ENCODE measurements at places on chromosomes 12 and 14.

DNA sequence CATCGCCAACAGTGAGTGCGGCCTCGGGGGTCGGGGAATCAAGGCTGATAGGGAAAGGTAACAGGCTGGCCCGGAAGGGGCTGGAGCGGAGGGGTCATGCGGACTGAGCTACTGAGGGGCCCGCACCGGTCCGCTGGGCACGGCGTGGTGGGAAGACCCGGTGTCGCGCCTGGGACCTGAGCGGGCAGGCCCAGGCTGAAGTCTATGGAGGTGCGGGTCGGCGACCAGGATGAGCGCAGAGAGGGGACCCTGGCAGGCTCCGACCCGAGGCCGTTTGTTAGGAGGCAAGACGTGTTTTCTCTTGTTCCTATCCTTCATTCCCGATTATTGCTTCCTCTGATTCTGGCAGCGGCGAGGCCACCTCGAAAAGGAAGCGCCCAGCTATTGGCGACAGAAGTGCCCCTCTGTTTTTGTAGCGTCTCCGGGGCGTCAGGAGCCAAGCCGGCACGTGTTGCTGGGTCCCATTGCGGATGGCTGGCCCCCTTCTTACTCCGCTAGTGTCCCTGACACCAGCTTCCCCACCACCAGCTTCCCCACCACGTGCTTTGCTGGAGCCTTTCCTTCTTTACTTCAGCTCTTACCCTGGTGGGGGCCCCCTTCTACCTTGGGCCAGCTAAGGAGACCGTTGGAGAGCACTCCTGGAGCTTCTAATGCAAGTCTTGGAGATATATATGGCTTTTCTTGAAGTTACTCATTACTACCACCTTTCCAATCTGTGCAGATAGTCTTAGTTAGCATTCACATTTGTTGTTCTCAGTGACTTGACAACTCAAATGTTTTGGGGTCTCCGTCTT lies 653 bp downstream of the PA2G4 start:
- peak; percentile 31 for DNase-seq

DNA sequence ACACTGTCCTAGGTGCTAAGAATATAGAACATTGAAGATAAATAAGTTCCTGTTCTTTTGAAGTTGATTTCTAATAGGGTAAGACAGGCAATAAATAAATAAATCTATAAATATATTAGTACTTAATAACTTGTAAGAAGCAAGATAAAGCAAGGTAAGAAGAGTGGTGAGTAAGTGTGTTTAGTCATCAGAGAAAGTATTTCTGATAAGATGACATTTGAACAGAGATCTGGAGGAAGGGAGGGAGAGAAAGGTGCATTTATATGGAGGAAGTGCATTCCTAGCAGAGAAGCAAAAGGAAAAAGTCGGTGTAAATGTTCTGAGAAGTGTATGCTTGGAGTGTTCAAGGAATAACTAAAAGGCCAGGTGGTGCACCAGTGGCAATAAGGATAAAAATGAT lies 184.4 kb upstream of the GRIP1 start:
- no peak for DNase-seq

DNA sequence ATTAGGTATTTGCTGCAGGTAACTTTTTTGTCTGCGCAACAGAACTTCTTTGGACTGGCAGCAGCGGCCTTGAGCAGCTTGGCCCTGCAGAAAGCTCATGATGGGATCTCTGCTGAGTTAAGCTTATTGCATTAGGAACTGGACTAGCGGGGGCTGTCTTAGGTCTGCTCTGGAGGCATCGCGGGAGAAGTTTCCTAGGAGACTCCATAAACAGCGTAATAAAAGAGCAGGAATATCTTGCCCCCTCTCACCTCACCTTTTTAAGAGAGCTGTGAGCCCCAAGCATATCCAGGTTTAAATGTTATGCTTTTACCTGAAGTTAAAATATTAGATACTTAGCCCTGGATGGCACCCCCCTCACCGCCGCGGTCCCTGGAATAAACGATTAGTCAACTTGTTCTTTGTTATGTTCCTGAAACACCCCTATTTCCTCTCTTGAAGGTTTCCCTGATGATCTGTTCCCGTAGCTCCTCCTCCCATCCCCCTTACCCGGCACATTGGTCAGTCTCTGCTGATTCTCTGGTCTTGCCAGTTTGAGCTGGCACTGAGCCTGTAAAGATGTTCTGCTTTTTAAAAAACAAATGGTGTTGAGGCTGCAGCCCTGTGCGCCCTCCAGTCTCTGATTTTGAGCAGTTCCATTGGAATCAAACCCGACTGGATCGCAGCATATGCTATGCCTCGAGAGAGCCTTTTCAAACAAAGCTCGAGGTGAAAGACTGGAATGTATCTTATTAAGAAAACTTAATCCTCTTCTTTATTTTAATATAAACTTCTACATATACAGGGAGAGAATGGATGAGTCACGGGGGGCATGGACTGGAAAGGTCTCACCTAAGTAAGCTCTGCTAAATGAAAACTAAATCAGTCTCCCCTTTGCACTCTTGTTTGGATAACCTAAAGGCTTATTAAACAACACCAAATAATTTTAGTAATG lies 1.9 kb downstream of the MLXIP start:
- no peak for DNase-seq

DNA sequence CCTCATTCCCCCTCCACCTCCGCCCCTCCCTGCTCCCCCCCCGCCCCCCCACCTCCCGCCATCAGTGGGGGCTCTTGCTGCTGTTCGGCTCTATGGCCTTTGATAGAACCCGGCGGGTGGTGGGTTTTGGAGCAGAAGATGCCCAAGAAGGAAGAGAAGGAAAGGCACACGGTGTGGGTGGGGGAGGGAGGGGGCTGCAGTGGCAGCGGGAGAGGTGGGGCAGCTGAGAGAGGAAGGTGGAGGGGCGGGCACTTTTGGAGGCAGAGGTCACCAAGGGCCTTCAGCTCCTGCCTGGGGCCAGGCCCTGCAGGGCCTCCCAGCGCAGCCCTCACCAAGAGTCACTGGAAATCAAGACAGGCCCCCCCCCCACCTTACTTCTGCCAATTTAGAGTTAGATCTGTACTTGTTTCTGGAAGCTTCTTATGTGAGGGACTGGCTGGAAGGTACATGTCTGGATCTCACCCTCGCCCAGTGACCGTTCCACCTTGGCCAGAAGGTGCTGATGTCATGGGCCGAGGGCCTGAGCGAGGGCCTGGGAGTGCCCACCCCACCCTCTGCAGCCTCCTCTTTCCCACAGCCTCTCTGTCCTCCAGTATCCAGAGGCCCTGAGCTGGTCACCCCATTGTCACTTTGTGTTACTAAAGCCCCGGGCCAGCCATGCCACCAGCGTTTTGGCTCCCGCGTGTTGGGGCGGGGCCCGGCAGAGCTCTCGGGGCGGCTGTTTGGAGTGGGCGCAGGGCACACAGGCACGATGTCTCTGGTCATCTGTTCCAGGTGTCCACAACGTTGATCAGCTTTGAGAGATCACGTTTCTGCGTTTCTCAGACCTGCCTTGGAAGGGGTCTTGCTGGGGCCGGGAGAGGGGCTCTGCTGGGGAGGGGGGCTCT lies 153.9 kb downstream of the KIF26A start:
- peak; percentile 18 for DNase-seq

DNA sequence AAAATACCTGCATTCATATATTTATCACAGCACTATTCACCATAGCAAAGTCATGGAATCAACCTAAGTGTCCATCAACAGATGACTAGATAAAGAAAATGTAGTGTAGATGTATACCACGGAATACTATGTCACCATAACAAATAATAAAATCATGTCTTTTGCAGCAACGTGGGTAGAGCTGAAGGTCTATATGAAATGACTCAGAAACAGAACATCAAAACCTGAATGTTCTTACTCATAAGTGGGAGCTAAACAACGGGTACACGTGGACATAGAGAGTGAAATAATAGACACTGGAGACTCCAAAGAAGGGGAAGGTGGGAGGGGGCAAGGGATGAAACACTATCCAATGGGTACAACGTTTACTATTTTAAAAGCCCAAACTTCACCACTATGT lies 37.9 kb downstream of the SLC38A1 start:
- DNase-seq = no peak

- DNase-seq = no peak
These were observed 30.6 kb upstream of the PTPRQ start for GRCh38 chr12:80413462-80413861.
